ENCODE measurements at places on chromosomes 1 and 21.

- DNase-seq, result no peak
These were observed 13.2 kb downstream of the S100A7A start for GRCh38 chr1:153429266-153430165.

- DNase-seq, result peak; percentile 6
These were observed 82.2 kb upstream of the ACTRT2 start for GRCh38 chr1:2939041-2939552.

DNA sequence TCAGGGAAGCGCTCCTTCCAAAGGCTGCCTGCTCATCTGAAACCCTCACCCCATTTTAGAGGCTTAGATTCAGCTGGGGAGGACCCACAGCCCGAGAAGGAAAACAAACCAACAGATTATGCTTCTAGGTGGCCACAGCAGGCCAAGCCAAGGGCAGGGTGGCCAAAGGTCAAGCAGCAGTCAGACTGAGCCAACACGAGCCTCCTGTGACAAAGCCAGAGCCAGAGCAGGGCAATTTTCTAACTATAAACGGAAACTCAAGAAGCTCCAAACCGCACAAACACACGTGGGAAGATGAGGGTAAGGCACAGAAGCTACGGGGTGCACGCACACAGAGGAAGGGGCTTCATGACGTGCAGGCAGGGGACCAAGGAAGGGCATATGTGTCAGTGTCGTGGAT is 64.1 kb downstream of the PLEKHA6 start:
- no peak for DNase-seq

- no peak for DNase-seq
These were observed 10.7 kb upstream of the ELOA start for GRCh38 chr1:23732363-23733224.

- DNase-seq, result no peak
These were observed 121.6 kb downstream of the NTMT2 start for GRCh38 chr1:170267317-170267716.

- DNase-seq, result no peak
These were observed 83.5 kb downstream of the NPHP4 start for GRCh38 chr1:5908461-5909375.

- DNase-seq, result no peak
These were observed 33.4 kb downstream of the BACE2 start for GRCh38 chr21:41201385-41201784.

- DNase-seq, result no peak
These were observed 3.6 kb upstream of the SERBP1 start for GRCh38 chr1:67433837-67434236.

DNA sequence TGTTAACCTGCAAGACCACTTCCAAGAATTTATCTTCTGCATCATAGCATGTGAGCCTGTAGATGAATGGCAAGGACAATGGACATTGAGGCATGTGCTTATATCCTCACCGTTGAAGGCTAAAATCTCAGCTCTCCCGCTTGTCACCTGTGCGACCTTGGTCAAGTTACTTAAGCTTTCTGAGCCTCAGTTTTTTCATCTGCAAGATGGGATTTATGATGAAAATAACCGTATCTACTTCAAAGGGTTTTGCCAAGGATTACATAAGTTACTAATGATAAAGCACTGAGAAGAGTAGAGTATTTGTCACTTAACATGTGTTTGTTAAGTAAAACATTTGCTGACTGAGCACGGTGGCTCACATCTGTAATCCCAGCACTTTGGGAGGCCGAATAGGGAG is 14.9 kb downstream of the RAP1GAP start:
- no peak for DNase-seq

- DNase-seq, result no peak
These were observed 50.0 kb upstream of the TARDBP start for GRCh38 chr1:10962483-10962882.

- DNase-seq, result no peak
These were observed 163.9 kb downstream of the ST6GALNAC5 start for GRCh38 chr1:77031106-77031662.

- DNase-seq, result no peak
These were observed 633.7 kb downstream of the USP25 start for GRCh38 chr21:16363518-16363917.

DNA sequence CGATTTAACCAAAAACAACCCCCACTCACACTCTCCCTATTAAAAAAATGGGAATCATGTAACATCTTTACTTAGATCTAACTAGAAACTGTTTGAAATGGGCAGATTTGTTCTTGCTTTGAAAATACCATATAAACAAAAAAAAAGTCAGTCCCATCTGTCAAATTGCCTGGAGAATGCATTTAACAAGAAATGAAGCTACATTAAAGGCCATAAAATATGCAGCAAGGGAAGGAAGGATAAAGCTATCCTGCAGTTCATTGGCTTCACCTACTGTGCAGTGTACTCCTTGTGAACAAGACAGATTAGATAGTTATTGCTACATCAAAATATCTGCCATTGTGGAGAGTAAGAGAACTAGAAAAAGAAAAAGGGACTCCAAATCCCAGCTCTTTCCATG is 160.5 kb downstream of the LRRC7 start:
- DNase-seq, result no peak

DNA sequence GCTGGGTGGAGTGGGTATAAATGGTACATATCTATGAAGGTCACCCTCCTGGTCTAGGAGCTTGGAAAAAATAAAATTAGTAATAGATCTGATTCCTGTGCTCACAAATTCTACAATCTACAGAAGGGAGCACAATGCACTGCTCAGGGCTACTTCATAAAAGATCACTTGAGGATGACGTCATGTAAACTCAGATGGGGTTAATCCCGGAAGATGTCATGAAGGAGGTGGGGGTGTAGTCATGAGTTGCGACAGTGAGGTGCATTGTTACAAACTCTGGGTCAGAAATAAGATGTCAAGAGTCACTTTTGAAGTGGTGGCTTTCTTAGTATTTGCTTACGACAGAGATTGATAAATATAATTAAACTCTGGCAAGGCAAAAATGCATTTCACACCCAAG is 68.2 kb downstream of the LHX9 start:
- no peak for DNase-seq

DNA sequence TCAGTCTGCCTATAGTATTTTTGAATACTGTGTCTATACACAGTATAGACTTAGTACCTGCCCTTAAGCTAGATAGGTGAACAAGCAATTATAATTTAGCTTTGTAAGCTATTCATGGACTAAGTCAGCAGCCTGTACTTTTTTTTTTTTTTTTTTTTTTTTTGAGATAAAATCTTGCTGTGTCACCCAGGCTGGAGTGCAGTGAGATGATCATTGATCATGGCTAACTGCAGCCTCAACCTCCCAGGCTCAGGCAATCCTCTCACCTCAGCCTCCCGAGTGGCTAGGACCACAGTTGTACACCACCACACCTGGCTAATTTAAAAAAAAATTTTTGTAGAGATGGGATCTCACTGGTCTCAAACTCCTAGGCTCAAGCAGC is 17.3 kb downstream of the ITSN1 start:
- DNase-seq, result no peak

GRCh38 chr1:231786126-231786525 is 159.5 kb downstream of the DISC1 start:
- no peak for DNase-seq

GRCh38 chr1:195071461-195071860 is 1536.8 kb downstream of the KCNT2 start:
- DNase-seq, result no peak

- no peak for DNase-seq
These were observed 58.1 kb upstream of the SIM2 start for GRCh38 chr21:36640721-36641244.

DNA sequence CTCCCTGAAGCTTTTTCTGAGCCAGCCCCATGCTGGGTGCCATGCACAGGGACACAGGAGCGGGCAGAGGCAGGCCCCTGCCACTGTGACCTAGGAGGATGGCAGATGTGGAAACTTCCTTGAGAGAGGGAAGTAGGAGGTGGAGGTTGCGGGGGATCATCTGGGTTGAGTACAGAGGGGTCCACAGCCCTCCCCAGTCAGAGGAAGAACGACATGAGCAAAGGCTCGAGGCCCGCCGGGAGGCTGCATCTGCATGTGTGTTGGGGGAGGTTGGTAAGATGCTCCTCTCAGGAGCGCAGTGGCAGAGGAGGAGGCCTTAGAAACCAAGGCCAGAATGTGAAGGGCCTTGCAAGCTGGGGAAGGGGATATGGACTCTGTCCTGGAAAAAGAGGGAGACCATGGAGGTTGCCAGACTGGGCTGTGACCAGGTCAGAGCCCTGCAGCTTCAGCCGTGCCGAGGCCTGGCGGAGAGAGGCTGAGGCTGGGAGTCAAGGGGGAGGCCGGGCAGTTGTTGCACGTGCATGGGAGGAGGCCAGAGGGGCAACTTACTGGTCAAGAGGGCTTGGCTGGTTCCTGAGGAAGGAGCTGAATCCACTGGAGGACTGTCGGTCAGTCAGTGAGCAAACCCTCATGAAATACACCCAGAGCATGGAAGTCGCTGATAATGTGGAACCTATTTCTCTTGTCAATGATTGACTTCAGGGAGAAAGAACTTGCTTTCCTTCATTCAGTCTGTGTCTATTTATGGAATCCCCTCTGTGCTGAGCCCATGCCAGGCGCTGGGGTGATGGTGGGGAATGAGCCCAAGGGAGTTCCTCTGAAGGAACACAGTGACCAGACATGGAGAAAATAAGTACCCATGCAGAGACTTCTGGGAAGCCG is 31.7 kb downstream of the A3GALT2 start:
- DNase-seq, result no peak

DNA sequence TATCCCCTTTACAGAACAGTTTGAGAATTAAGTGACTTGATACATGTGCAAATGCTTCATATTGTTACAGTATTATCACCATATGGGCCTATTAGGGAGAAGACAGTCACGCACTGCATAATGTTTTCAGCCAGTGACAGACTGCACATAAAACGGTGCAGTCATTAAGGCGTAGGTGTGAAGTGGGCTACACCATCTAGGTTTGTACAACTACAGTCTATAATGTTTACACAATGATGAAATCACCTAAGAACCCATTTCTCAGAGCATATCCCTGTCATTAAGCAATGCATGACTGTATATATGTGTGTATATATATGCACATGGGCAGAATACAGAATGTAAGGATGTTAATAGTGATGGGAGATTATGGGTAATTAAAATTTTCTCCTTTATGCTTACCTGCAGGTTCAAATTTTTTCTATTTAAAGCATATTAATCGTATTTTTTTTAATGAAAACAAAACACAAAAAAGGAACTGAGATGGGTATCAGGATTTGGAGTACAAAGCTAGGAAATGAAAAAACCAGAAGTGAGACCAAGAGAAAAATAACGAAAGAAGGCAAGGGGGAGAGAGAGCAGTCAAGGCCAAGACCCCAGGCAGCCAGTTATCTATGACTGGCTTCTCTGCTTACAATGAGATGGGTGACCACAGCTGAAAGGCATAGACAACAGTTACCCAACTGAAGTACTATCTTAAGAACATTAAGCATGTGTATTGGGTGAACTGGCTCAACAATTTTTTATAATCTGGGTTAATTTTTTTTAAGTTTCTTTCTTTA is 122.9 kb upstream of the DAB1 start:
- no peak for DNase-seq

- DNase-seq, result peak; percentile 52
These were observed 93.5 kb downstream of the SIK1 start for GRCh38 chr21:43333298-43334062.

GRCh38 chr1:8285103-8285502 is 32.8 kb upstream of the SLC45A1 start:
- no peak for DNase-seq

DNA sequence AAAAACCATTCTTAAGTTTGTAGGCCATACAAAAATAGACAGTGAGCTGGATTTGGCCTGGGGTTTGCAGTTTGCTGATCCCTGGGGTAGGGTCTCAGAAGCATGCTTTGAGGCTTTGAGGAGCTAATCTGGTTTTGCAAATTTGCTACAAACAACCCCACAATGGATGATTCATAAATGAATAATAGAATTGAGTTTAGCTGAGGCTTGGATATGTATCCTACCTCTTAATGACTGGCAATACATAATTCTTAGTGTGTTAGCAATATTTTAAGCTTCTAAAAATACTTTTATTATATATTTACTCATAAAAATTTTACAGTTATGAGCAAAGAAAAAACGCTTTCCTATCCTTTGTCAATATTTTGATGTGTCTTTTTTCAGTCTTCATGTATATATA is 50.6 kb downstream of the ROR1 start:
- DNase-seq, result no peak

DNA sequence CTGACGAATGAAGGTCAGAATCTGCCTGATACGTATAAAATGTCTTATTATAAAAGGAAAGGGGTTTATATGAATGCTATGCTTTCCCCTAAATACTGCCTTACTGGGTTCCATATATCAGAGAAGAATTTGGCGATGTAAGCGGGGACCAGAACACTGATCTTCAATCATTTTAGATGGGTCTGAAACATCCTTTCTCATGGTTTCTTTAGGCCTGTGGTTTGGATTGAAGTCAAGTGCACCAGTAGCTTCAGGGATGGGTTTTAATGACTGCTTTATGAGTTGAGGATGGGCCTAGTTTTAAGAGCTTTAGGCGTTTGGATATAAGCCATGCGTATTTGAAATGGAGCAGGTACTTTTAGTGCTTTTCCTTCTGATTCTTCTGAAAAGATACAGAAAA is 6.9 kb downstream of the FMN2 start:
- DNase-seq, result no peak

- DNase-seq, result no peak
These were observed 824.3 kb upstream of the PRMT6 start for GRCh38 chr1:106232128-106232527.

- no peak for DNase-seq
These were observed 253.8 kb upstream of the HOOK1 start for GRCh38 chr1:59560807-59561450.

DNA sequence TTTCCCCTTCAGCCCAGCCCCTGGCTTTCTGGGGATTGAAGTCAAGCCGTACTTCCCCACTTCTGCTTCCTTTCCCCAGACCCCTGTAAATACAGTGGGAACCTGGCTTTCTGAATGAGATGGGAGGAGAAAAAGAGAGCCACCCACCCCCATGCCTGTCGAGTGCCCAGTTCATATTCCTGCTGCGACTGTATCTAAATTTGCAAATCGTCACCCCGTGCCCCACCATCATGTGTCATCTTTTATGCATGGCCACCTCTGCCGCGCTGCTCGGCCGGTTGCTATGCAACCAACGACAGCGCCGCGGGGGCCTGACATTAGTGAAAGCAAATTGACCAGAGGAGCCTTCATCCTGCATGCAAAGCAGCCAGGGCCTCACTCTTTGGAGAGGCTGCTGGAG is 143.0 kb downstream of the ELAVL4 start:
- no peak for DNase-seq

- no peak for DNase-seq
These were observed 59.0 kb upstream of the RUNX3 start for GRCh38 chr1:24989082-24989481.

DNA sequence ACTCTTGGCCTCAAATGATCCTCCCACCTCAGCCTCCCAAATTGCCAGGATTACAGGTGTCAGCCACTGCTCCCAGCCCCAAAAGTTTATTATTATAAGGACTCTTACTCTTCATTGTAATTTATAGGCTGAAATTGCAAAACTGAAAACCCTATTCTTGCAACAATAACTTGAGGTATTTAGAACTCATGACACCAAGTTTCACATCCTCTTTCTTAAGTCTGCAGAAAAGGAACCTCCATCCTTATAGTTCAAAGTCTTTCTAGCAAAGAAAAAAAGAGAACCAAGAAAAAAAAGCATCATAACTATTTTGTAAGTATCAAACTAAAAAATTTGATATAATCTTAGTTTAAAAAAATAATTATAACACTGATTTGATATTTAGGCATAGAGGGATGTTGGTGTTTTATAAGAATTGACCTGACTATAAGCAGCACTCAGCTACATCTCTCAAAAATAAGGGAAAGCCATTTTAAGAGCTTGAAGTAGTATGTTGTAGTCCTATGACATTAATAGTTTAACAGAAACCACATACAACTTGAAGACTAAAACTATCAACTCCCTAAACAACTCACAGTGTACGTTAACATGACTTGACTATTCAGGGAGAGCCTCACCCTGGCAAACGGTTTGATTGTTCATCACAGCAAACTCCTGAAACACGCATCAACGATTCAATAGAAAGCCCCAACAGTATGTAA is 122.4 kb downstream of the AKT3 start:
- DNase-seq, result no peak
